ENCODE measurements at places on chromosomes 3 and 15.

- DNase-seq = no peak
Measured at GRCh38 chr3:99866261-99866761, 48.6 kb downstream of the CMSS1 start.

- DNase-seq = no peak
Measured at GRCh38 chr15:31020542-31020941, 29.1 kb upstream of the MTMR10 start.

DNA sequence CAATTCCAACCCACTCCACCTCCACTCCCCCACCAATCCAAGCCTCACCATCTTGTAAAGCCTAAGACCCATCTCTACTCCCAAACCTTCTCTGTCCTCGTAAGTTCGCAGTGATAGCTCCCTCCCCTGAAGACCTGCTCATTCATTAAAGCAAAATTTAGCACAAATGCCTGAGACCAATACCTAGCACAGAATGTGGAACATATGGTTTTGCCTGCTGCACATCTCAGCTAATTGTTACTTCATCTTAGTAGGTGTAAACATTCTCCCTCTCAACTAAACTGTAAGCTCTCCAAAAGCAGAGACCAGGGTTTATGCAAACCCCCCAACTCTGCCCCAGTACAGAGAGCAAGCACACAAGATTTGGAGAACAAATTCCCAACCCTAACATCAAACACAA, 20.5 kb downstream of the DCLK3 start:
- no peak for DNase-seq

- no peak for DNase-seq
Measured at GRCh38 chr3:123290962-123291361, 89.2 kb downstream of the SEC22A start.

- DNase-seq = no peak
Measured at GRCh38 chr15:59170295-59171066, 36.2 kb upstream of the LDHAL6B start.

- DNase-seq = no peak
Measured at GRCh38 chr3:177463863-177464262, 266.6 kb upstream of the TBL1XR1 start.

DNA sequence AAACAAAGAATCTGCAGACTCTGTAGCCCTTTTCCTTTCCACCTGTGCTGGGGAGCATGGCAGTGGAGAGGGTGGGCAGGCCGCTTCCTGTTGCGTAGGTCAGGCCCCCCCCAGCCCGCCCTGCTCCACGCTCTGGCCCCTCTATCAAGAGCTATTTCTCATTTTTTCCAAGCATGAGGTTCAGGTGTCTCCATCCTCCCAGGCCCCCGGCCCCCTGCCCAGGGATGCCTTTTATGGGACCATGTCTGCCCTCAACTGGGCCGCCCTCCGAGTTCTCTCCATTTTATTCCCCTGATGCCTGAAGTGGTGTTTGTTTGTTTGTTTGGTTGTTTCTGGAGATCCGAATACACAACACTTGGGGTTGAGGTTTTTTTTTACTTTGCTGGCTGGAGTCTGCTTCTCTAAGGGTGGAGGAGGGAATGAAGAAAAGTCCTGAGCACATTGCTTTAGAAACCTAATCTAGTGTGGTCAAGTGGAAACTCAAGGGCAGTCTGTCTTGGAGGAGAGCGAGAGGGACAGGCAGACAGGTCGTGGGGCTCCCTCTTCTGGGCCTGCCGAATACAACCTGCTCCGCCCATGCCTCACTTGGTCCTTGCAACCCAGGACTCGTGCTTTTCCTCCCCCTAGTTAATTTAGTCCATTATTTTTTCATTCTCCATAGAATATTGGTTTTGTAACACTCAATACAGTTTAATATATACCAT, 176.5 kb upstream of the LYSMD4 start:
- DNase-seq = no peak

DNA sequence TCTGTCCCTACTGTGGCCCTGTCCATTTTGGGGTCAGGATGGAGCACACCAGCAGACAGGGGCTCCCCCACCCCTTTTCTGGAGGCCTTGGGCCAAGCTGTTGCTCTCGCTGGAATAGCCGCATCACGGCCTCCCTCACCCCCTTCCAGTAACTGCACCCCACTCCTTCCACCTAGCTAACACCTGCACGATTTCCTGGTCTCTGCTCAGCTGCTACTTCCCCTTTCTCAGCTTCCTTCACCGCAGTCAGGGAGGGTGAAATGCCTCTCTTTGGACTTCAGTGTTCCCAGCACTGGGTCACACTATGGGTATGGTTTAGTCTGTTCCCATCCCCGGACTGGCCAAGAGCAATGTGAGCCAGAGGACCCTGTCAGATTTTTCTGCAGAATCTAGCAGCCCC, 400.2 kb downstream of the MCTP2 start:
- DNase-seq = no peak

GRCh38 chr3:134057006-134057653, 27.4 kb upstream of the SLCO2A1 start:
- no peak for DNase-seq

DNA sequence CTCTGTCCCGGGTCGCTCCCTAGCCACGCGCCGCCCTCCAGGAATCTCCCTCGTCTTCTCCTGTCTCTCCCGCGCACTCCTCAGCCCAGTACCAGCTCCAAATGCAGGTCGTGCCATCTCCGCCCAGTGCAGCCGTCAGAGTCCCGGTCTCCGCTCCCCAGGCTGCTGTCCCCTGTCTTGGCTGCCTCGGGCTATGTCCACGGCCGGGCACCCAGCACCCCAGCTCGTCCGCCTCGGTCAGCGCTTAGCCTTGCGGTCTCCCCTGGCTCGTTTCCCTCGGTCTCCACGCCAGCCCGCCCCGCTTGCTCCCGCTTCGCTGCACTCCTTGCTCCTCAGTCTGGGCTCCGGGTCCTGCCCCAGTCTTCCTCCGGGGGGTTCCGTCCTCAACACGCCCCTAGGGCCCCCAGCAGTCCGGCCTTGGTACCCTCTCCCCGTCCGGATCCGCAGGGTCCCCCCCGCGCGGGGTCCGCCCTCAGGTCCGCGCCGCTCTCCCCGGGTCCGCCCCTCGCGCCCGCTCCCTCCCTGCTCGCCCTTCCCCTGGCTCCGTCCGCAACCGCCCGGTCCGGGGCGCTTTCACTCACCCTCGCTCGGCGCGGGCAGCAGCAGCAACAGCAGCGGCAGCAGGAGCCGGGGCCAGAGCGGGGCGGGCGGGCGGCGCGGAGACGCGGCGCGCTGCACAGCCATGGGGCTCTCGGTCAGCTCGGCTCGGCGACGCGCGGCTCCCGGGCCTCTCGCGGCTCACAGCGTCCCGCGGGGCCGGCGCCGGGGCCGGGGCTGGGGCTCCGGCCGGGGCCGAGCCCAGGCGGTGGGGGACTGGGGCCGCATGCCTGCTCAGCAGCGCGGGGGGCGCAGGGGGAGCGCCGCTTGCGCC, 462 bp downstream of the IGDCC3 start:
- no peak for DNase-seq

- DNase-seq = no peak
Measured at GRCh38 chr3:11640009-11640673, 3.6 kb downstream of the VGLL4 start.

DNA sequence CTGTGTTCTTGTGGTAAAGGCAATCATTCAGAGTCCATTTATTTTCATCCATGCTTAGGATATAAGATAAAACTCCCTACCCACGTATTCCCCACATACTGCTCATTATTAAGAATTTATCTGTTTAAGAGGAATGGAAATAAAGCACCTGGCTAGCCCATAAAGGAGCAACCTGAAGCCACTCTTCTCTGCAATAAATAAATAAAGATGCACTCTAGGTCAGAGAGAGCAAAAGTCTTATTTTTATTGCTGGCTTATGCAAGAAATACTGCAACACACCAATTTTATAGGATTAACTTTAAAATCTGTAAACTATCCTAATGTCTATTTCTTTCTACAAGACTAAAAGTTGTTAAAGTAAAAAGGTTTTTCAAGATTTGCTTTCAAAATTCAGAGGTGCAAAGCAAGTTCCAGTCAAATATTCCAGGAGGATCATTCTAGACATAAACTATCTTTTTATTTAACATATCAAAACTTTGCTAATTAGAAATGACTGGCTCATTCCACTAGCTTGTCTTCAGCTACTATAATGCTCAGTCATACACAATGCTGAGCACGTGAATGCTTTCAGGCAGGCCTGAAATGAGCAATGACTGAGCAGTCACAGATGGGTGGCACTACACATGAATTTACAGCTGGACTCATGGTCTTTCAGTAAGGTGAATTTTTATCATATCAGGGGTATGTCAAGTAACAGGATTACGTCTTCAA, 7.1 kb downstream of the TJP1 start:
- DNase-seq = no peak

GRCh38 chr3:196268284-196269163, 19.0 kb downstream of the PCYT1A start:
- peak; percentile 64 for DNase-seq

DNA sequence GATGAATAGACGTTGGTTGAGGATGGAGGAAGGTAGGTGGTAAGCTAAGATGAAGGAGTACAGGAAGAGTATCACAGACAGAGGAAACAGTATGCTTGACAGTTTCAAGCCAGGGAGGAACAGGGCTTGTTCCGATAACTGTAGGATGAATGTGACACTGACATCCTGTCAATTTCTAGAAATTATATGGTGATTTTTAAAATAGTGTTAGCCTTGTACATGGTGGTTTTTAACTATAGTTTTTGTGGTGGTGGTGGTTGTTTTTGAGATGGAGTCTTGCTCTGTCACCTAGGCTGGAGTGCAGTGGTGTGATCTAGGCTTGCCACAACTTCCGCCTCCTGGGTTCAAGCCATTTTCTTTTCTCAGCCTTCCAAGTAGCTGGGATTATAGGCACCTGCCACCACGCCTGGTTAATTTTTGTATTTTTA, 92.8 kb downstream of the FNDC3B start:
- no peak for DNase-seq

- DNase-seq = no peak
Measured at GRCh38 chr3:24047513-24047912, 102.4 kb downstream of the NR1D2 start.

DNA sequence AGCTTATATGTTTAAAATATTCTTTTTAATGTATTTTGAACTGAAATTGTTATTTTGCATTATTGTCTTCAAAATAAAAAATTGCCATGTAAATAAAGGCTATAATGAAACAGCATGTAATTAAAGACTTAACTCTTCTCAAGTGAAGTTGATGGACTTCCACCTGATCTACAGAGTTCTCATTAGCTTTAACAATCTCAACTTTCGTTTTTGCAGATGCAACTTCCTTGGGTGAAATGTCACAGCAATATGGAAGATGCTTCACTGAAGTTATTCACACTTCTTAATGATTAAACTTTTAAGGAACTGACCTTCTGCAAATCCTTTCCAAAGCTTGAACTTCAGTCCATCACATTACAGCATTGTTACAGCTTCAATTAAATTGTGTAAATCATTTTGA, 63.6 kb downstream of the OSTN start:
- no peak for DNase-seq

DNA sequence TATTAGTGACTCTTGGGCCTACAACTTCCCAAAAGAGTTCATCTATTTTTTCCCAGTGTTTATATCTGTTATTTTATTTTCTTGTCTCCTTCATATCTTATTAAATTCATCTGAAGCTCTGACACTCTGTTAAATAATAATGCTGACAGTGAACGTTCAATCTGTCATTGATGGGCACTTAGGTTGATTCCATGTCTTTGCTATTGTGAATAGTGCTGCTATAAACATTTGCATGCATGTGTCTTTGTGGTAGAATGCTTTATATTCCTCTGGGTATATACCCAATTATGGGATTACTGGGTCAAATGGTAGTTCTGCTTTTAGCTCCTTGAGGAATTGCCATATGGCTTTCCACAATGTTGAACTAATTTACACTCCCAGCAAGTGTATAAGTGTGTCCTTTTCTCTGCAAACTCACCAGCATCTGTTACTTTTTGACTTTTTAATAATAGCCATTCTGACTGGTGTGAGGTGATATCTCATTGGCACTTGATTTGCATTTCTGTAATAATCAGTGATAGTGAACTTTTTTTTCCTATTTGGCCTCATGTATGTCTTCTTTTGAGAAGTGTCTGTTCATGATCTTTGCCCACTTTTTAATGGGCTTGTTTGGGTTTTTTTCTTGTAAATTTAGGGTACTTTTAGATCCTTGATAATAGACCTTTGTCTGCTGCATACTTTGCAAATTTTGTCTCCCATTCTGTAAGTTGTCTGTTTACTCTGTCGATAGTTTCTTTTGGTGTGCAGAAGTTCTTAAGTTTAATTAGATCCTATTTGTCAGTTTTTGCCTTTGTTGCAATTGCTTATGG, 122.5 kb downstream of the LEKR1 start:
- DNase-seq = no peak

- DNase-seq = peak; percentile 70
Measured at GRCh38 chr3:117997201-117998049, 1037.2 kb downstream of the IGSF11 start.

- DNase-seq = no peak
Measured at GRCh38 chr3:188218603-188219002, 64.6 kb downstream of the LPP start.

- DNase-seq = peak; percentile 51
Measured at GRCh38 chr3:100335434-100335833, 877 bp downstream of the NIT2 start.

DNA sequence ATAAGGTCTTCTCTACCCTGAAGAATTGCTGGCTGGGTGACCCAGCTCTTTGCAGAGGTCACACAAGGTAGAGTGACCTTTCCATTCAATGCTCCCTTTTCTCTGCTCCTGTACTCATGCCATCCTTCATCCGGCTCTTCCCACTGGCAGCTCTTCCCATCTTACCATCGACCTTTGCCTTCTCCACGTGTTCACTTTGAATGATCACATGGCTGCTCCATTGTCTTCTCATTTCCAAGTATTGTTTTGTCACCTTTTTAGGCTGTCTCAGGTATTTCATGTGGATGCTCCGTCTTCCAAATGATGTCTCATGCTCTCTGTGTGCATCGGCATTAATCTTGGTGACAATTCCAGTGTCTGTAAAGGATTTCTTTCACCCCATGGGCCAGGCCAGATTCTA, 76.6 kb upstream of the ONECUT1 start:
- DNase-seq = no peak

DNA sequence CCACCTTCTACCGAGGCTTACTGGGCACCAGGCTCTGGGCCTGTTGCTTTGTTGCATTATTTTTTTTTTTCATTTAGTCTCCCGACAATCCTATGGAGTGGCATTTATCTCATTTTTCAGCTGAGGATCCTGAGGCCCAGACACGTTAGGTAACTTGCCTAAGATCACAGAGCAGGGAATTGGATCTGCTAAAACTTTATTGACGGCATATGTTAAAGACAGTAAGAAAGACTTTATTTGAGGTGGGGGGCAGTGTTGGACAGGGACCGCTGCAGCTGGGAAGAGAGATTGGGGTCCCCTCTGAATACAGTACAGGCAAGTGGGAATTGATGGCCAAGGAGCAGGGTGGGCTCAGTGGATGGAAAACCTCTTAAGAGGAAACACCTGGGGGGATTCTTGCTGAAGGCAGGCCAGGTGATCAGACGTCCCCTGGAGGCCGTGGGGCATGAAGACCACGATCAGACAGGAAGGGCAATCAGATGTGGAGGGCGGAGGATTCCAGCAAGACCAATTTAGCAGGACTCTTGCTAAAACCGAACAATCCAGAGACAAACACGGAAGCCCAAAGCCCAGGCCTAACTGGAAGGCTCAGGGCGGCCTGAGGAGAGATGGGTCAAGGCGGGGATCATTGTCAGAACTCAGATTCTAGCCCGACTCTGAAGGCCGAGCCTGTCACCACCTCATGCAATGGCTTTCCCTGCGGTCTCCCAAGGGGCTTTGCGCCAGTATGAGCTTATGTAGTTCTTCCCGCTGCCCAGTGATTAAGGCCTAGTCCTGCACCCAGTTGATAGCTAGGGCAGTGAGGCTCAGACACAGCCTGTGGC, 53.7 kb downstream of the RGMA start:
- no peak for DNase-seq

All from inflammatory macrophage (primary cell).